ENCODE measurements at places on chromosomes 3 and 15.

- DNase-seq: no peak
These were observed 137.7 kb upstream of the EOMES start for GRCh38 chr3:27859821-27860220.

DNA sequence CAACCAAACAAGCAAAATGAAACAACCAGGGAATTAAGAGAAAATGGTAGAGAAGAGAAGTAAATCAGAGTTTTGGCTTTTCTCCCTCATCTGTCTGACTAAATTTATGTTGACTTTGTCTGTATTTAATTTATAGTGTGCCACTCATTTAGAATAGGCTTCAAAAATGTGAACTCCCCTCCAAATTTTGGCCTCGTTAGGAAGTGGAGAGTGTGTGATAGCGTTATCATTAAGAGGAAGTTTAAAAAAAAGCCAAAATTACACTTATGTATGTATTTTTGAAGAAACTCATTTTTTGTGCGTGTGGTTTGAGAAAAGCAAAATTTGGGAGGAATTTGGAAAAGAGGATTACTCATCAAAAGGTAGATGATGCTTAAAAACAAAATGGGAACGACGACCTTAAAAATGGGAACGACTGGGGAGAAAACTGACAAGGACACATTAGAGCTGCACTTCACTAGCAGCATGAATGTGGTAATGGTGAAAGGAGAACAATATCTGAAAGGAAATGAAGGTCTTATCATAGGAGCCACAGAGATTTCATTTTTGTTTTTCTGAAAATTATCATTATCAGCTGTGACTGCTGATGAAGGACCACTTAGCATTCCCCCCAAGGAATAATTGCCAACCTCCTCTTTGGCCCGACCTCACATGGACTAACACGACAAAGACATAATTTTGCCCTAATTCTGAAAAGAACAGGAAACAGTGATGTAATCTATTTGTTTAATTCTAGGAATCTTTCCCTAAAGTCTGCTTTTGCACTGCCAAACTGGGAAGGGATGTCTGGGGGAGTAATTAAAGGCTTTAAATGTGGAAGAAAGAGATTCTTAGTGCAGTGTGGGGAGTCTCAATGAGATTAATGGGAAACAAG is 163.2 kb upstream of the P2RY1 start:
- no peak for DNase-seq

GRCh38 chr3:141401573-141402475 is 33.5 kb downstream of the ZBTB38 start:
- DNase-seq: no peak

DNA sequence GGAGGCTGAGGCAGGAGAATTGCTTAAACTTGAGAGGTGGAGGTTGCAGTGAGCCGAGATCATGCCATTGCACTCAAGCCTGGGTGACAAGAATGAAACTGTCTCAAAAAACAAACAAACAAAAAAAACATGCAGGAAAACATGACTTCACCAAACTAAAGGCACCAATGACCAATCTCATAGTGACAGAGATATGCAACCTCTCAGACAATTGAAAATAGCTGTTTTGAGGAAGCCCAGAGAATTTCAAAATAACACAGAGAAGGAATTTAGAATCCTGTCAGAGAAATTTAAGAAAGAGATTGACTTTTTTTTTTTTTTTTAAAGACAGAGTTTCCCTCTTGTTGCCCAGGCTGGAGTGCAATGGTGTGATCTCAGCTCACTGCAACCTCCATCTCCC is 26.1 kb downstream of the NCBP2 start:
- DNase-seq: no peak

DNA sequence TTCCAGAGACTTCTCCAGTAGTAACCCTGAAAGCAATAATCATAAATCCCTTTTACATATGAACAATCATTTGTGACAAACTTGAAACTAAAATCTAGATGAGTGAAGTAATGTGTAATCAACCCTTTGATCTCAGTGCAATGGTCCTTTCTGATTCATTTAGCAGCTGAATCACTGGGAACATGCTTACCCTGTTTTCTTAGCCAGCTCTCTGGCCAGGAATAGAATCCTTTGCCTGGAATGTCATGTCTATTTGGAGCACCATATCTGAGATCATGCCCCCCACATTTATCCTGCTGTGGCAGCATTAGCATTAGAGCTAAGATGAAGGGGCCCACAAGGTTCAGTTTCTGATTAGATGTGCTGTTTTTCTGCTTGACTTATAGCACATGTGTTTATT is 309.8 kb downstream of the OXSM start:
- DNase-seq: no peak
